ENCODE measurements at places on chromosomes 2 and 18. TPM values are rescaled to one million over a fixed set of nuclear protein-coding genes. Genes with fewer than 3 reads are reported as not detected.
A peak's percentile ranks its signal among the peaks of the same experiment; 100 is the strongest.

- H3K27ac ChIP-seq, result no peak overlapping the region
- H3K4me1 ChIP-seq, result peaks cover 5% of the 10 kb centered on the region
Observed at GRCh38 chr2:218081063-218081462, 12.0 kb downstream of the RUFY4 start.

DNA sequence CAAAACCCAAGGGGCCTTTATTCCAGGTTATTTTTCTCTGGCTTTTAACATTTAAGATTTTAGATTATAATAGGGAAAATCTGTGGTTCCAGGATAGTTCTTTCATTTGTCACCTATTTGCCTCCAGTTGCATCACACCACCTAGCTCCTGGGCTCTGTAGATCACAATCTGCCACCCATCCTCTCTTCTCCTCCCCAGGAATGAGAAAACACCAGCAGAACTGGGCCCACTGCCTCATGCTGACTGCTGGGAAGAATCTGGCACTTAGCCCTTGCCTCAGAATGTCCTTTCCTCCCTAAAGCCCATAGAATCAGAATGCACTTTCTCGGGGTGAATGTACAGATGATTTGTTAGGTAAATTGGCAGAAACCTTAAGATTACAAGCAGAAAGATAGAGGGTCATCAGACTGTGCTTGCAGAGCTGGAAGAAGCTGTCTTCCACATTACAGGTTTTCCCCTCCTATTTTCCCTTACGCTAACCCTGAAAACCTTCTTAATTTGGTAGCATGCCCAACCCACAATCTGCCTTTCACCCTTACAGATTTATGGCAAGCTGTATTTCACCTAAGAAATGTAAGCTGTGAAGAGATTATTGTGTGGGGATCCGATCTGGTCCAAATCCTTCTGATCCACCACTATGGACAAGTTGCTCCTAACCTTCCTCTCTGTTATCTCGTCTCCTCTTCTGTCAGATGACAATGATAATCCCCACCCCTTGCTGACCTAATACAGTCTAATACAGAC lies 72.6 kb downstream of the LRRC30 start:
- no peak overlapping the region for H3K4me3 ChIP-seq
- H3K27me3 ChIP-seq, result no peaks in the 10 kb centered on the region
- no peaks in the 10 kb centered on the region for H3K36me3 ChIP-seq
- DNase-seq, result no peak
- H3K27ac ChIP-seq, result no peak overlapping the region

DNA sequence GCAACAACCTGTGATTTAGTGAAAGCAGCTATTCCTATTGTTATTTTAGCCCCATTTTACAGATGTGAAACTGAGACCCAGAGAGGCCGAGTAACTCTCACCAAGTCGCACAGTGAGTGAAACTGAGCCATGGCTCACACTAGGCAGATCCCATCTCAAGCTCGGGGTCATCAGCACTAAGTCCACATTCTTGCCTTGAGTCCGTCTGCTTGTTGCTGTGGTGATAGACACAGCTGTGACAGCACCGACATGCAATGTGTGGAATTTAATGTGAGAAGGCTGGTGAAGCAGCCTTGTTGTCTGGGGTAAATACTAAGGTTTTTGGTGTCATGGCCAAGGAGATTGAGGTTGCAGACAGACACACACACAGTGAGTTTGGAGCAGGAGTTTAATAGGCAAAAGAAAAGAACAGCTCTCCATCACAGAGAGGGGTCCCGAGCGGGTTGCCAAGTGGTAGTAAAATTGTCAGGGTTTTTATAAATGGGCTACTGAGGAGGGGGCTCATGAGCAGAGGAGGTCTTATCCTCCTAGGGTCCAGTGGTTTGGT lies 40.2 kb upstream of the GMCL1 start:
- DNase-seq, result no peak
- no peak overlapping the region for H3K4me3 ChIP-seq
- no peaks in the 10 kb centered on the region for H3K36me3 ChIP-seq
- no peaks in the 10 kb centered on the region for H3K27me3 ChIP-seq

DNA sequence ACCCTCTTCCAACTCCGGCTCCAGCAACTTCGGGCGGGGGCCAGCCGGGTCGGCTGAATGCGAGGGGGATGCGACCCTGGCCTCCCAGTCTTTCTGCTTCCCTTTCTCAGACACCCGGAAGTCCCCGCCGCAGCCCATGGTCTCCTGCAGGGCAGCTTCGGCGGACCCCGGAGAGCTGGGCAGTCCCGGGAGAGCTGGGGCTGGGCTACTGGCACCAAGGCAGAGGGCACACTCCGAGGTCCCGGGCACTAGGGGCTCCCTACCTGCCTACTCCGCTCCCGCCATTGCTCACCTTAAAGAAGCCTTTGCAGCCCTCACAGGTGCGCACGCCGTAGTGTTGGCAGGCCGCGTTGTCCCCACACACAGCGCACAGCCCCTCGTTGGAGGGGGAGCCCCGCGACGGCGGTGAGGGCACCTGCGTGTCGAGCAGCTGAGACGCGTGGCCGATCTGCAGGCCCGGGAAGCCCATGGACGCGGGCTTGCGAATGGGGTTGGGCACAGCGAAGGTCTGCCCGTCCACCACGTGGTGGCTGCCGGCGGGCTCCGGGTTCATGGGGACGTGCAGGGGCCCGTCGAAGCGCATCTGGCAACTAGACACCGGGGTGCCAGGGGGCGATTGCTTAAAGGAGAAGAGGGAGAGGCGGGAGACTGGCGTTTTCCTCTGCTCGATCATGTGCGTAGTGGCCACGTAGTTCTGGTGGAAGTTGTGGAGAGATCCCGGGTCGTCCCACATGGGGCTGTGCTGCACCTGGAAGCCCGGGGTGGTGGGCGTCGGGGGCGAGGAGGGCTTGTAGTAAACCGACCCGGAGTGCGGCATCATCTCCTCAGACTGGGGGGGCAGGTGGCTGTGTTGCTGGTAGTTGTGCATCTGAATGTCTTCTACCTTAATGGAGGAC lies 3.2 kb downstream of the NR4A2 start:
- no peak overlapping the region for H3K27ac ChIP-seq
- H3K4me3 ChIP-seq, result peak overlapping the region; percentile 54
- peaks cover 15% of the 10 kb centered on the region for H3K4me1 ChIP-seq

- H3K27ac ChIP-seq, result no peak overlapping the region
- H3K27me3 ChIP-seq, result no peaks in the 10 kb centered on the region
- no peaks in the 10 kb centered on the region for H3K4me1 ChIP-seq
- DNase-seq, result no peak
Observed at GRCh38 chr2:158618891-158619490, 162.2 kb downstream of the PKP4 start.

DNA sequence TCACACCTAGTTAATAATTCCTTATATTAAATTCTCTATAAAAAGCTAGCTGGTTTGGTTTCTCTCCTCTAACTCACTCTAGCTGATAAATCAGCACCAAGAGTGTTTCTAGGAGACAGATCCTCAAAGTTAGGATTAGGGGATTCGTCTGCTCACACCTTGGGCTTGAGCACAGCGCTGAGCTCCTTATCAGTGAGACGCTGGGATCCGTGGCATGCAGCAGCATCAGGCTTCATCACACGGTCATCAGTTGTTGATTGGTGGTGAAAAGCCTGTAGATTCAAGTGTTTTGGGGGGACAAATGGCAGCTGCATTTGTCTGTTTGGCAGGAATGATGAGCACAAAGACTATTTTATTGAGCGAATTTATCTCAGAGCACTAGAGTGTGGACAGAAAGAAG lies 72.6 kb upstream of the MC2R start:
- DNase-seq, result no peak
- no peak overlapping the region for H3K4me3 ChIP-seq
- peaks cover 7% of the 10 kb centered on the region for H3K4me1 ChIP-seq
- H3K27me3 ChIP-seq, result no peaks in the 10 kb centered on the region
- no peak overlapping the region for H3K27ac ChIP-seq

DNA sequence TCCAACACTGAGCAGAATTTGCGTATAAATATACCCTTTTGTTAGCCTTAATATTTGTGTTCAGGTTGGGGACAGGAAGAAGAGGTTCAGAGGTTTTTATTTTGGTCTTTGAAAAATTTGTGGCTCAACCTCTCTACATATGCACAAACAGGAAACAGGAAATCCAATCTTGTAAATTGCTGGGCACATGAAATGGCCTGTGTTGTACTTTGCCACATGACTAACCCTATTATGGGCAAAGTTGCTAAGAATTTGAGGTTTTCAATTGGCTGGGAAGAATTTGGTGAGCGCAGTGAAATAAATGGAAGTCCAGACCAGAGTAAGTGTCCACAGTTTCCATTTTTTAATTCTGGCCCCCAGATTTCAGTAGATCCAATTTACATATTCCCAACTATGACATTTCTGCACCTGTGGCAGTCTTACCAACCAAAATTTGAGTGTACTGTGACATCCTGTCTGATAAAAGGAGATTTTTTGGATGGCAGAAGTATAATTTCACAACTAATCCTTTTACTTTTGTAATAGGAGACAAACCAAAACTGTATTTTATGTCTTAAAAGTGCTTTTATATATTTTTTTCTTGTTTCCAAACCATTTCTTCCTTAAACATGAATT lies 63.6 kb downstream of the COX7A2L start:
- DNase-seq, result no peak
- H3K27me3 ChIP-seq, result no peaks in the 10 kb centered on the region
- no peaks in the 10 kb centered on the region for H3K4me1 ChIP-seq
- no peak overlapping the region for H3K4me3 ChIP-seq

- H3K27me3 ChIP-seq, result no peaks in the 10 kb centered on the region
- peaks cover 2% of the 10 kb centered on the region for H3K4me1 ChIP-seq
- no peak overlapping the region for H3K4me3 ChIP-seq
- no peak overlapping the region for H3K27ac ChIP-seq
- DNase-seq, result no peak
Observed at GRCh38 chr2:165197346-165197745, 6.5 kb downstream of the SCN3A start.

- H3K4me3 ChIP-seq, result no peak overlapping the region
- no peaks in the 10 kb centered on the region for H3K27me3 ChIP-seq
- H3K27ac ChIP-seq, result no peak overlapping the region
Observed at GRCh38 chr2:74101574-74102300, 46.0 kb downstream of the BOLA3 start.

GRCh38 chr18:38221476-38222100 lies 656.0 kb upstream of the CELF4 start:
- H3K4me1 ChIP-seq, result no peaks in the 10 kb centered on the region
- H3K27me3 ChIP-seq, result no peaks in the 10 kb centered on the region
- DNase-seq, result no peak
- no peaks in the 10 kb centered on the region for H3K36me3 ChIP-seq
- no peak overlapping the region for H3K4me3 ChIP-seq
- H3K27ac ChIP-seq, result no peak overlapping the region

DNA sequence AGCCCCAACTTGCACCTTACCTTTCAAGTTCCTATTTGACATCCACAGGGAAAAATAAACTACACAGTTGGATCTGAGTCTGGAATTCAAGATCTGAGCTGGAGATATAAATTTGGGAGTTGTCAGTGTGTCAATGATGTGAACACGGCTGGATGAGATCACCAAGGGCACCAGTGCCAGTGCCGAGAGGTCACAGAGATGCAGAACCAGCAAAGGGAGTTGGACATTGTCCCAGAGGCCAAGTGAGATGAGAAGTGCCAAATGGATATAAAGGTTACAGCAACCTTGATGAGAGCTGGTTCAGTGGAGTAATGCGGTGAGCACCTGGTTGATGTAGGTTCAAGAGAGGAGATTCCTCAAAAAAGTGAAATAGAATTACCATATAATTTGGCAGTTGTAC lies 24.8 kb downstream of the LRRFIP1 start:
- H3K4me3 ChIP-seq, result no peak overlapping the region
- no peaks in the 10 kb centered on the region for H3K27me3 ChIP-seq
- no peaks in the 10 kb centered on the region for H3K36me3 ChIP-seq

DNA sequence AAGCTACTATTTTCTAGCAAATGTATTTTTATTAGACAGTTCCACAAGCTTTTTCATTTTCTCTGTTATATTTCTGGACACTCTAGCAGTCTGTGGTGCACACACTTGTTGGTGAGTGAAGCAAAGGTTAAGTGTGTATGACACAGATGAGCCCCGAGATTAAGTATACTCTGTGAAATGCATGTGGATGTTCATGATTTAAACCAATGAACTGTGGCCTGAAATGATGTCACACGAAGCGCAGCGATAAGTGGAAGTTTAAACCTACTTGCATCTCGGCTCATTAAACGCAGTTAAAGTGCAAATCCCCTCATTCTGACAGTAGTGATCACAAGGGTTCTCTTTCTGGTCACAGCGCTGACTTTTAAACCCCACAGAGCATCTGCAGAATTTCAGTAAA lies 1488.8 kb upstream of the NXPH2 start:
- DNase-seq, result no peak
- H3K36me3 ChIP-seq, result no peaks in the 10 kb centered on the region
- no peaks in the 10 kb centered on the region for H3K27me3 ChIP-seq
- no peaks in the 10 kb centered on the region for H3K4me1 ChIP-seq
- no peak overlapping the region for H3K4me3 ChIP-seq

DNA sequence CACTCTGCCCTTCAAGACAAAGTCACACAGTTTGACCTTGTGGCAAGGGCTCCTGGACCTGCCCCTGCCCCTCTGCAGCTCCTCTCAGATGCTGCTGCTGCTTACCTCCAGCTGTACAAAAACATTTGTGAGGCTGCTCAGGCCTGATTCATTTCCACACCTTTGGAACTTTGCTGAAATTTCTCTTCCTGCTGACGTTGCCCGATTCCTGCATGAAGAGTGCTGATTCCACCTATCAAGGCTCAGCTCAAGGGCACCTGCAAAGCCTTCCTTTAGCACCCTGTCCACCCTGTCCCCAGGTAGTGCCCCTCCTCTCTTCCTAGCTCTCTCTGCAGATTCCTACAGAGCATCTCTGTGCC lies 738.3 kb upstream of the HS6ST1 start:
- H3K4me1 ChIP-seq, result no peaks in the 10 kb centered on the region
- no peak for DNase-seq
- no peak overlapping the region for H3K27ac ChIP-seq
- no peak overlapping the region for H3K4me3 ChIP-seq

DNA sequence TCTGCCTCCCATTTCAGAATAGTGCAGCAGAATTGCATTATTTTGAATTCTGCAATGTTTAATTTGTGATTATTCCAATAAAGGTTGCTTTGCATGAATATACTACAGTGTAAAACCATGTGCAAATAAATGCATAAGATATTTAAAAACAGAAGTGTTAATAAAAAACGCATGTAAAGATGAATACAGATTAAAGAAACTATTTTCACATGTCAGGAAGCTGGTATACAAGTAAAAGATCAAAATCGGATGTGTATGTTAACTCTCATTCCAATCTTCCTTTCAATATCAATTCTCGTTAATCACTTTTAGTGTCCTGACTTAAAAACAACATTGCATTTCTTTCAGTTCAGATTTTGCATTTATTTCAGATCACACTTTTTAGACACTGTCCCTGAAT lies 3.1 kb downstream of the MCEE start:
- H3K36me3 ChIP-seq, result peaks cover 2% of the 10 kb centered on the region
- H3K27me3 ChIP-seq, result no peaks in the 10 kb centered on the region
- H3K27ac ChIP-seq, result no peak overlapping the region
- no peaks in the 10 kb centered on the region for H3K4me1 ChIP-seq

GRCh38 chr18:46352520-46353250 lies 248.5 kb downstream of the HAUS1 start:
- H3K4me3 ChIP-seq, result no peak overlapping the region
- no peak for DNase-seq
- H3K27ac ChIP-seq, result no peak overlapping the region
- no peaks in the 10 kb centered on the region for H3K36me3 ChIP-seq
- H3K27me3 ChIP-seq, result no peaks in the 10 kb centered on the region

GRCh38 chr2:38598991-38599295 lies 3.8 kb downstream of the HNRNPLL start:
- DNase-seq, result no peak
- no peaks in the 10 kb centered on the region for H3K36me3 ChIP-seq
- no peak overlapping the region for H3K27ac ChIP-seq
- H3K4me3 ChIP-seq, result no peak overlapping the region
- H3K27me3 ChIP-seq, result no peaks in the 10 kb centered on the region

Gene FIGN
- 22.8 TPM for total RNA-seq

Gene PID1
- 3.3 TPM for total RNA-seq

Gene AFF3
- total RNA-seq, result 3.0 TPM

Gene RTP5
- not detected for total RNA-seq

Gene SLC19A3
- total RNA-seq, result 5.9 TPM

Gene POMC
- 2.2 TPM for total RNA-seq

Gene LIPT1
- 10.9 TPM for total RNA-seq

Data from H1 (cell line).